CD4-positive, alpha-beta T cell treated with Interleukin-1 beta for 1 hour (primary cell): ENCODE measurements at places on chromosomes 6 and 20.

GRCh38 chr6:26487466-26487865 lies 12.6 kb upstream of the BTN1A1 start:
- no peak for DNase-seq

- no peak for DNase-seq
These were observed 217.1 kb upstream of the MAP3K7 start for GRCh38 chr6:90803956-90804355.

DNA sequence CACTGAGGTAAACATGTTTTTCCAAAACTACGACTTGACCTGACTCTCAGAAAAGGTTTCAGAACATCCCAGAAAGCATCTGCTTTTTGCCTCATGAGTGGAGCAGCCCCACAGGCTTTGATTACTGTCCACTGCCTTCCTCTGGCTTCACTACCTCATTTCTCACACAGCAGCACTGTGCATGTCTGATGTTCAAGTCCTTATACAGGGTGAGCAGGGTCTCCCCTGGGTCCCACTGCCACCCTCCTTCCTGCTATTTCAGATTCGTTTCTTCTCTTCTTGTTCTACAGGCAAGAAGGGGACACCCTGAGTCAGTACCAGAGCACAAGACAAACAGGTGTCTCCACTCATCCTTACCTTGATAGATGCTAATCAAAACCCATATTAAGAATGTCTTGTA lies 64.7 kb upstream of the NFATC2 start:
- no peak for DNase-seq

DNA sequence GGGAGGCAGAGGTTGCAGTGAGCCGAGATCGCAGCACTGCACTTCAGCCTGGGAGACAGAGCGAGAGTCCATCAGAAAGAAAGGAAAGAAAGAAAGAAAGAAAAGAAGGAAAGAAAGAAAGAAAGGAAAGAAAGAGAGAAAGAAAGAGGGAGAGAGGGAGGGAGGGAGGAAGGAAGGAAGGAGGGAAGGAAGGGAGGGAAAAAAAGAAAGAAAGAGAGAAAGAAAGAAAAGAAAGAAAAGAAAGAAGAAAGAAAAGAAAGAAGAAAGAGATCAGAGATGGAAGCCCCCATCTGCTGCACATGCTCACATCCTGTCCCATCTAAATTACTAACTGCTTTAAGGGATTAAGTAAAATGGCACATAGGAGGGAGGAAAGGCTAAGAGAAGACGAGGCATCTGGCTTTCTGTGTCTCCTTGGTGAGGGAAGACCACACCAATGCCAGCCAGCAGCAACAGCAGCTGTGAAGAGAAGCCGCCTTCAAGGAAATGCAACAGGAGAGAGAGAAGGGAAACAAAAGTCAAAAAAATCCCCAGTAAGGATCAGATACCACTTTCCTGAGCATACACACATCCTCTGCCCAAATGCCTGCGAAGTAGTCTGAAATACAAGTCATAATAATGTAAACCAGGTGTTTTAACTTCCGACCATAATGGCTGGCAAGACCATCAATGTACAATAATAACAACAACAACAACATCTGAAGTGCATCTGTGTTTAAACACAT lies 300.2 kb upstream of the JARID2 start:
- DNase-seq, result no peak

DNA sequence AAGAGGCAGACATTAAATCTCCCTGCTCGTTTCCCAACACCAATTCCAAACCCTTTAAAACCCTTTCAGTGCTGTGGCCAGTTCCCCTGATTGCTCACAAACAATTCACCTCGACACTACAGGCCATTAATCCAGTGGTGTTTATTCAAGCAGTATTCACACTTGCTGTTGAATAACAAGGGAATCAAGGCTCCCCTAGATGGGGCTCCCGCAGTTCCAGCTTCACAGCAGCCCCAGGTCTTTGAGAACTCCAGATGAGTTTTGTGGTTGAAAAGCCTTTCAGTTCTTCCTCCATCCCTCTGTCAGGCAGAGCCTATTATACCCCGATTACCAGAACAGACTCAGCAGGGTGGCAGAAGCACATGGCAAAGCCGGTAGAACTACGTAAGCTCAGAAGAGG lies 36.2 kb downstream of the JAG1 start:
- DNase-seq, result no peak

DNA sequence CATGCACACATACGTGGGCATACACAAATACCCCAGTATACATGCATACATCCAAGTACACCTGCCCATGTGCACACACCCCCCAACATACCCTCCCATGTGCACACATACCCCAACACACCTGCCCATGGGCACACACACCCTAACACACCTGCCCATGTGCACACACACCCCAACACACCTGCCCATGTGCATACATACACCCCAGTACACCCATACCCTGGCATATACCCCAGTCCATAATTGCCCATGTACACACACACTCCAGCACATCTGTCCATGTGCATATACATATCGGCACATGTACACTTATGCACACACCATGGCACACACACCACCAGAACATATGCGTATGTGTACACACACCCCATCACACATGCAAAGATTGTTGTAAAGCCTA lies 475.2 kb downstream of the PREX1 start:
- no peak for DNase-seq

DNA sequence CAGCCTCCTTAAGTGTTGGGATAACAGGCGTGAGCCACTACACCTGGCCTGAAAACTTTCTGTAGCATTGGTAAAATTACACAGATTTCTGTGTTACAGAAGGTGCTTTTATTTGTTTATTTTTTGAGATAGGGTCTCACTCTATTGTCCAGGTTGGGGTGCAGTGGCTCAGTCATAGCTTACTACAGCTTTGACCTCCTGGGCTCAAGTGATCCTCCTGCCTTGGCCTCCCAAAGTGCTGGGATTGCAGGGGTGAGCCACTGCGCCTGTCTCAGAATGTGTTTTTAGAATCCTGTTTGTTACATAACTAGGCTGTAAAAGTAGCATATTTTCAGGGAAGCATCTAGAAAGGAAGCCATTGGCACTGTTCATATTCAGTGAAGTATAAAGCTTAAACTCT lies 16.9 kb upstream of the BLTP3A start:
- DNase-seq, result no peak

- DNase-seq, result no peak
These were observed 765.9 kb downstream of the BCKDHB start for GRCh38 chr6:80872199-80872950.

GRCh38 chr6:106249658-106250057 lies 75.9 kb downstream of the ATG5 start:
- no peak for DNase-seq

DNA sequence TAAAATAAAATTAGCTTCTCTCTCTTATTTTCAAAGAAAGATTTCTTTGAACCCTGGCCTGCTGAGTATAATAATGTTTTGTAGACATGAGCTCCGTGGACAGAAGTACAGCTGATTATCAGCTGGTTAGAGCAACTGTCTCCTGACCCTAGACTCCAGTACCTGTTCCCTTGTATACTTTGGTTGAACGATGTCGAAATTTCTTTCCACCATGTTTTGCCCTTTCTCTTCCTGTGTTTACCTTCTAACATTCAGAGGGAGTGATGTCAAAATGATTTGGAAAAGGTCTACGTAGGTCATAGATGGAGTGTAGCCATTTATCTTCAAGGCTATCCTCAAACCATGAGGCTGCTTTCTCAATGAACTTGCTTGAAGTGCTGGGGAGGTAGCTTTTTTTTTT lies 16.8 kb upstream of the ADTRP start:
- no peak for DNase-seq

DNA sequence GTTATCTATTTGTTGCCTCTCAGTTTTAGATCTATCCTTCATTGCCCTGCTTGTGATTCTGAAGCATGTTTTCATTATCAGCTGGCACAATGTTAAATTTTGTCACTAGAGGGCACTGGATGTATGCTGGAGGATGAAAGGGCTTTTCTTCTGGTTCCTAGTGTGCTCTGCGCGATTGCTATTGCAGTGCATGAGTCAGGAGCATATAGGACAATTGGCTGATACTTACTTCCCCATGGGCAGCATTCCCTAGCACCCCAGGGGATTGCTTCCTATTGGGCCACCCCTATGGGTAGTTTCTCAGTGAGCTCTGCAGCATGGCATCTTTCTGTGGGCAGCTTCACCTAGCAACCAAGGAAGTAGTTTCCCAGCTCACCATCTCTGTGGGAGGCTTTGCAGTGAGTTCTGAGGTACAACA lies 280.3 kb upstream of the SYNCRIP start:
- peak; percentile 5 for DNase-seq

- no peak for DNase-seq
These were observed 245.0 kb downstream of the TTLL2 start for GRCh38 chr6:167569879-167570278.

GRCh38 chr6:154343473-154344308 lies 12.9 kb downstream of the IPCEF1 start:
- peak; percentile 3 for DNase-seq

DNA sequence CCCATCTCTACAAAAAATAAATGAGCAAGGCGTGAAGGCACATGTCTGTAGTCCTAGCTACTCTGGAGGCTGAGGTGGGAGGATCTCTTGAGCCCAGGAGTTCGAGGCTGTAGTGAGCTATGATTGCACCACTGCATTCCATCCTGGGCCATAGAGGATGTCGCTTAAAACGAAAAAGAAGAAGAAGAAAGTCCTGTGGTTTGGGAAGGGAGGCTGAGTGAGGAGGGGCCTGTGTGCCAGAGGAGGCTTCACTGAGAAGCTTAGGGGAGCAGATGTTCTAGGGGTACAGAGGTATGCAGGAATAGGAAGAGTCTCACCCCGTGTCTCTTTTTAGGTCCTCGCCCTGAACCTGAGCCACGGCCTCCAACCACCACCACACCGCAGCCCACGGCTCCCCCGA lies 4.2 kb downstream of the MMP9 start:
- DNase-seq, result no peak

DNA sequence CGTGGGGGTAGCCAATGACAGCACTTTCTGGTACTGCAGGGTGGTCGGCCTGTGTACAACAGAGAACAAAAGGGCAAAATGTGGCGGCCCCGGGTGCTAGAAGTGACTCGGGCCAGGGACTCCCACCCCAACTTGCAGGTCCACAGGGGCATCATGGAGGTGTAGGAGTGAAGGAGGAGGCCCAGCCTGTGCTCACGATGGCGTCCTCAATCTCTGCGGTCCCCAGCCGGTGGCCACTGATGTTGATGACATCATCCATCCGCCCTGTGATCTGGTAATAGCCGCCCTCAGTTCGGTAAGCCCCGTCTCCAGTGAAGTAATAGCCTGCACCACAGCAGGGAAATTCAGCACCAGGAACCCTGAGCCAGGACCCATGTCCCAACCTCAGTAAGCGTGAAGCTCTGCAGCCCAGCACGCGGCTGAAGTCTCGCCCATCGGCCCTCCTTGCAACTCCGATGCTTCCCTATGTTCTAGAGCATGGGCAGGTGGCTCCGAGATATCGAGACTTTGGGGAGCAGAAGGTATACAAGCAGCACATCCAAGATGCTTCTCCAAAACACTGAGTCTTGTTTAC lies 20.2 kb upstream of the APMAP start:
- DNase-seq, result no peak

DNA sequence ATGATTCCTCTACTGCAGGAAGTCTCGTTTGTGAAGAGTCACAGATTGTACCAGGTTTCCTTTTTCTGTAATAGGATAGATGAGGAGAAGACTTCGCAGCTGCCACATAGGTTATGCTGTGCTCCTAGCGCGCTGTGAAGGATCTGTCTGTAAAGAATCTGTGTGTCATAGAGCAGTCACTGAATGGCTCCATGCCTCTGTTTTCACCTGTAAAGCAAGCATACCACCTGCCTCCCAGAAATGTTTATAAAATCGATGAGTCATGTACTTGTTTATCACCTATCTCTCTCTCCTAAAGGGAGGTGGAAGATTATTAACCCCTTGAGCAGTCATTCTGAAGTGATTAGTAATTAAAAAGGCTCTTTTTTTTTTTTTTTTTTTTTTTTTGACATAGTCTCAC lies 86.6 kb downstream of the TFAP2B start:
- DNase-seq, result no peak
